Hematopoietic multipotent progenitor cell treated with erythropoietin and hydrocortisone succinate and interleukin-3 and kit ligand, for 15 days (in vitro differentiated cells): ENCODE measurements at places on chromosomes 7 and 10.

DNA sequence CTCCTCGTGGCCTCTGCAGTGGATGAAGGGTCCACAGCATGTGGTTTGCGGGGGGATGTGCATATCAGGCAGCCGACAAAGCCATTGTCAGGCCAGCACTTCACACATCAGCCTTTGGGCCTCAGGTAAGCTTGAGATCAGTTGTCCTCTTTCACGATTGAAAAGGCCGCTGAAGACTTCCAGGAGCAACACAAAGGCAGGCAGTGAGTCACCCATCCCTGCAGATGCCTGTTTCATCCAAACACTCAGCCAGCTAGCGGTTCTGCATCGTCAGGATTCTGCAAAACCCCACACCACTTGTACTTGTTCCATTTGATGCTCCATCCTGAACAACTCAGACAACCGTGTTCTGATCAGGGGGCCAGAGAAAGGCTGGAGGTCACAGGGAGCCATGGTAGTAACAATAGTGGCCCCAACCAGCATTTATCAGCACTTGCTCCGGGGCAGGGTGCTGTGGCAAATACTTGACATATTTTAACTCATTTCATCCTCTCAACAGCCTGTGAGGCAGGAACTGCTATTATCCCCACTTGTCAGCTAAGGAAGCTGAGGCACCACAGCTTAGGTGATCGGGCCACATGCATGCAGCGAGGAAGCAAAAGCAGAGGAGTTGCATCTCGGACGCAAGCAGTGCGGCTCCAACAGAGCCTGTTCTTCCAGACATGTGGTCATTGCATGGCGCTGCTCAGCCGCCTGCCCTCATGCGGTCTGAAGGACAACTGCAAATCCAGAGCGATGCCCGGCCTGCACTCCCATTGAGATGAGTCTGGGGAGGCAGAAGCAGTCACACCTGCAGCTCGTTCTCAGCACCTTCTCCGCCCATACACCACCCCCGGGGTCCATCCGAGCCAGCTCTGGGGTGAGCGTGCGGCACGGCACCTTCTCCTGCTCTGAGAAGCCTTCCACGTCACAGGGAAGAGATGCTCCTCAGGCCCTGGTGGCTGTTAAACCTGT, 144.9 kb downstream of the PAXIP1 start:
- no peak for DNase-seq

- no peak for DNase-seq
Observed at GRCh38 chr7:112383671-112384417, 66.4 kb upstream of the IFRD1 start.

DNA sequence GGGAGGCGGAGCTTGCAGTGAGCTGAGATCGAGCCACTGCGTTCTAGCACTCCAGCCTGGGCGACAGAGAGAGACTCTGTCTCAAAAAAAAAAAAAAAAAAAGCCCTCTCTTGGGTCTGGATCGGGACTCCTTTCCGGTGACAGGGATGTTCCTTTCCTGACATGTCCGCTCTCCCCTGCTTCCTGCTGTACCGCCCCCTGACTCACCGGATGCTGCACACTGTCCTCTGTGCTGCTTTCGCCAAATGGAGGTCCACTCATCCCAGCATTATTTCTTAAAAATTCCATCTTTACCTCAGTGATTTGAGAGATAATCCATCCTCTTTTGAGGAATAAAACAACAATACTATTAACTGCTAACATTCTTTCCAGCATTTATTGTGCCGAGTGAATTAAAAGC, 113.8 kb upstream of the EEPD1 start:
- no peak for DNase-seq

GRCh38 chr7:73894733-73895551, 34.0 kb downstream of the TMEM270 start:
- DNase-seq, result no peak

DNA sequence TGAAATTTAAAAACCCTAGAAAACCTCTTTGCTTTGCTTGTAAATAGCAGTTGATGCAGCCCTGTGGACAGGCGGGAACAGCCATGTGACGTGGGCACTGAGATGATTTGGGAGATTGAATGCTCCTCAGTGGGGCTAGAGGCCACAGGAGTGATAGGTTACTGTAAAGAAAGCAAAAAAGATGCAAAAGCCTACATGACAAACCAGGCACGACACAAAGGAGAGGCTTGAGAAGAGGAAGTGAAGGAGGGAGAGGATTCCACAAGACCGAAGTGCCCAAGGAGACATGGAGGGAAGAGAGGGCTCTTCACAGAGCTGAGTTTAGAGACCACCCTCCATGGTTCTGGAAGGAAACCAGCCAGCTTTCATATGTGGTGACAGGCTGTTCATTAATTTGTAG, 25.7 kb downstream of the IKZF1 start:
- no peak for DNase-seq

GRCh38 chr10:109862041-109862440, 61.3 kb downstream of the XPNPEP1 start:
- no peak for DNase-seq

GRCh38 chr7:14233868-14234369, 244.5 kb upstream of the ETV1 start:
- no peak for DNase-seq

- DNase-seq, result no peak
Observed at GRCh38 chr10:86191686-86192085, 174.9 kb downstream of the GRID1 start.

DNA sequence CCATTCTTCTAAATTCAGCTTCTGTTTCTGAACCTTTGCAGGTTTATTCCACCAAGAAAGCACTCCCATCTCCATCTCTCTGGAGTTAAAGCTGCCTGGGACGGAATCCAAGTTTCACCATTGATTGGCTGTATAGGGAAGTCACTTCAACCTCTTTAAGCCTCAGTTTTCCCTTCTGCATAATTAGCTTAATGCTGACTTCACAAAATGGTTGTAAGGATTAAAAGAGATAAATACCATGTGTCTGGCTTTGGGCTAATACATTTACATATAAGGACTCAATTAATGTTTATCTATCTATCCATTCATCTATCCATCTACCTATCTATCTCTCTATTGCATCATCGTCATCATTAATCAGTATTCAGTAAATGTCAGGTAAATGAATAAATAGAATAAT, 629.6 kb upstream of the MGMT start:
- DNase-seq, result no peak

- no peak for DNase-seq
Observed at GRCh38 chr10:21961847-21962246, 41.7 kb downstream of the DNAJC1 start.

DNA sequence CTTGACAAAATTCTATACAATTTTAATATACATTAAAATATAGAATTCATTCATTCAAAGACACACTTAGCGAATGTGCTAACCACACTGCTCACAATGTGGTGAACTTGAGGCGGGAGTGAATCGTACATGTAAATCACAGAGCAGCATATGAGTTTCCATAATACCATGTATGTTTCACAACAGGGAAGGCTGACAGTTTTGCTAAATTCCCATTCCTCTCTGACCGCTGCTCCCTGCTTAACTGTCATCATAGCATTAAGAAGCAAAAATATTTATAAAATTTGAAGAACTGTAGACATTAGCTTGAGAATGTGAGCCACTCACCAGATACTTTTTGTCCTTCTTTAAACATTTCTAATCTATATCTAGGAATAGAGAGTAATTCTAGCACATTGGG, 763.3 kb downstream of the MAGI2 start:
- DNase-seq, result no peak

GRCh38 chr7:106063024-106063423, 49.1 kb downstream of the SYPL1 start:
- no peak for DNase-seq

DNA sequence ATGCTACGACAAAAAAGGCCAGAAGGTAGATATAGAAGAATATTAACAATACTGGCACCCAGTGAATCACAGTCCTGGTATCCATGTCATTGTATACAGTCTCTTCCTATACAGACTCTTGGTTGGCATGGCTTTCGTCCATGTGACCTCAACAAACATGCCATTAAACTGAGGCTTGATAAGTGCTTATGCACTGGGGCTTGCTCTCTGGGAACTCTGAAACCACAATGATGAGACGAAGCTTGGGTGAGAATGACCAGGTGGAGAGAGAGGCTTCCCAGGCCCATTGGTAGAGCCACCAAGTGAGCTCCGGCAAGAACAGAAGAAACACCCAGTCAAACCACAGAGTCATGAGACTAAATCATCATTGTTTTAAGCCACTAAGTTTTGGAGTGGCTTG, 33.2 kb downstream of the PNPLA8 start:
- DNase-seq, result no peak

- DNase-seq, result no peak
Observed at GRCh38 chr7:45112648-45113047, 1.2 kb upstream of the TBRG4 start.

- no peak for DNase-seq
Observed at GRCh38 chr10:121500701-121501332, 97.4 kb downstream of the FGFR2 start.

- no peak for DNase-seq
Observed at GRCh38 chr10:84543948-84544347, 215.6 kb downstream of the CCSER2 start.

GRCh38 chr7:125033506-125033905, 103.9 kb upstream of the POT1 start:
- DNase-seq, result no peak

DNA sequence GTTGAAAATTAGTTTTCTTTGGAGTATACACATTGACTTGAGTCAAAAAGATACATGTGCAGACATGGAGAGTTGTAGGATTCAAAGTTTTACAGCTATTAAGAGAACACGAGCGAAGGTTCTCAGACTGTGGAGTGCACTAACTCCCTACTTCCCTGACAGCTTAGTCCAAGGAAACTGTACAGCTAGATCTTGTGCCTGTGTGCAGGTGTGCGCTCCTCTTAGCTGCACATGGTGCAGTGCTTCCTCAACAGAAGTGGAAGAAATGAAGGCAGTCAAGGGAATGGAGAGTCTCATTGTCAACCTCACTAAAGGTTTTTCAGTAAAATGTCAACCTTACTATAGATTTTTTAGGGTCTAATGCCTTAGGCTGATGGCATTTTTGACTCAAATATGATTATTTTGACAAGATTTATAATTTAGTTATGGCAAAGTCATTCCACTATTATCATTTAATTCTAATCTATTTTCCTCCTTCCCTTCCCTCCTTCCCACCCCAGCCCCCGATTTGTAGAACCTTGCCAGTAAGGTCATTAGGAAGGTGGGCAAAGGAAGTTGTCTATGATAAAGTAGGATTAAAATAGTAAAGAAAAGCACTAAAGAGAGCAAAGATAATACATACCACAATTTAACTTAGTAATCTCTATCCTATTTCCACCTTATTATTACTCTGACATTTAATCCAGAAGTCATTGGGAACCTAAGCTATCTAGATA, 13.6 kb downstream of the PDK4 start:
- no peak for DNase-seq

- no peak for DNase-seq
Observed at GRCh38 chr7:46424934-46425333, 503.9 kb upstream of the IGFBP3 start.

DNA sequence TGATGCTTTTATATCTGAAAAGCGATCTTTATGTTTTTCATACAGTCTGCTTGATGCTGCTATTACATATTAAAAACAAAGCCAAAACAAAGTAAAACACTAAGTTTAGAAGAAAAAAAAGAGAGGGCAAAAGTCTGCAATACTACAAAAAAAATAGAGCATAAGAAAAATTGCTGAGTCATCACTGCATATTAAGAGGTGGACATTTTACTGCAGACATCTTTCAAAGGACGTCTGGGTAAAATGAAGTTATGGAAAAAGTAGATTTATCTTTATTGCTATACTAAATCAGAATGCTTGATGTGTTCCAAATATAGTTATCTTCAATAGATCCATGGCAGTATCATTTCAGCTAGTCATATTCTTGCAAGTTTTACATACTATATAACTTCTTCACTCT, 172.0 kb downstream of the MAGI2 start:
- DNase-seq, result peak; percentile 6

- no peak for DNase-seq
Observed at GRCh38 chr10:47353351-47353750, 5.2 kb downstream of the RBP3 start.

DNA sequence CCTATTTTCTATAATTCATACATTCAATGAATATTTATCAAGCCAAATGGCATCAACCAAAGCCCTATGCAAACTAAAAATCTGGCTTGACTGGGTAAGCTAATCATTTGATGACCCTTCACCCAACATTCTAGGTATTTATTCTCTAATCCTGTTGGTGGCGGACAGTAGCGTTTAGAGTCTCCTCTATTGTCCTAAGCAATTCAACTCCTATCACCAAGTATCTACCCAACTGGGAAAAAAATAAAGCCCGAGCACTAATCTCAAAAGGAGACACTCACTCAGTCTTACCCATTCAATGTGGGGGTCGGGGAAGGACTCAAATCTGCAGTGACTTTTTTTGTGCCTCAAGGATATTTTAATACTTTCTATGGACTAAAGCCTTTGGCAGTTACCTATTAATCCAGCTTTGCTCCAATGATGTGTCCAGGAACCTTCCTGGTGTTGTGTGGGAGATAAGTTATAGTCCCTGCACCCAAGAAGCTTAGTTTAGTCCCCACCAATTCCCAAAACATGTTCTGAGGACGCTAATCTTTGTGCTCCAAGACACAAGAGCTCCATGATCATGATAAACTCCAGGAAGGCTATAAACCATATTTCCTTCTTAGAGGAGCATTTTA, 30.6 kb downstream of the DNMBP start:
- no peak for DNase-seq

DNA sequence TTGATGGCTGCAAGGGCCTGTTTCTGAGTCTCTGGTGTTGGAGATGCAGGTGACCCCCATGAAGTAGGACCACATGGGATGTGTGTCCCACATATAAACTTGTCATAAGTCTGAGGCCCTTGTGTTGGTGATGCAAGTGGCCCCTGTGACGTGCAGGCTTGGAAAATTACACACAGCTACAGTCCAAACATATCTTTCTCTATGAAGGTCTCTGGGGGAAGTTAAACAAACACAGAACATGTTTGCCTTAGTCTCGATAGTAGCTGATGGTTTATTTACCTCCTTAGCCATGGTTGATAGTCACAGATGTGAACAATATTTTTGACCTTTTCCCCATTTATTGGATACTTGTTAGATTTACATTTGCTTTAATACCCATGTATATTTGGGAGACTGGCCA, 64.7 kb downstream of the ADCY1 start:
- DNase-seq, result no peak

DNA sequence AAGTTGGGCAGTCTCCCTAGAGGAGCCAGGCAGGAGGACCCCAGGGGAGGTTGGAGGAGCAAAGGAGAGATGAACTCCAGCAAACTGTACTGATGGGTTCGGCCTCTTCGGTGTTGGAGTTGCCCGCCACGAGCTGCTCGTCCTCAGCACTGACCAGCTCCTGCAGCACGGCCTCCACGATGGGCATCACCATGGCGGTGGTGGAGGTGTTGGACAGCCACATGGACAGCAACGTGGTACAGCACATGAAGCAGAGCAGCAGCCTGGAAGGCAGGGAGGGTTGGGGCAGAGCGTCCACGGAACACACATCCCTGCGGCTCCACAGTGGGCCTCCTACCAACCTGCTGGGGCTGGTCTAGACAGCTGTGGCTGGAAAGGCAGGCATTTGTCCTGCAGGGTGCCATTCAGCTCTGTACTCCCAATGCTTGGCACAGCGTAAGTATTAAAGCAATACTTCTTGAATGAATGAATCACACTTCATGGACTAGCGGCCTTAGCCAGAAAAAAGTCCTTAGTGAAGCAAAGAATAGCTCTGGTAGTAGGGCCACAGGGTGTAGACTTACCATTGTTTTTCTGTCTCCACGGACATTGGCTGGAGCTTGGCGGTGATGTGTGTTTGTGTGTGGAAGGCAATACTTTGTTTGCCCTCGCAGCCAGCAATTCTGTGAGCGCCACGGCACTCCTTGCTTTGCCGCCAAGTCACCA, 21.8 kb downstream of the SLC13A4 start:
- no peak for DNase-seq

- DNase-seq, result no peak
Observed at GRCh38 chr10:33493978-33494377, 159.5 kb upstream of the NRP1 start.
